Naive thymus-derived CD4-positive, alpha-beta T cell (primary cell): ENCODE measurements at places on chromosomes 2 and 18. TPM values are rescaled to one million over a fixed set of nuclear protein-coding genes. Genes with fewer than 3 reads are reported as not detected.
A peak's percentile ranks its signal among the peaks of the same experiment; 100 is the strongest.

Gene VAMP5
- total RNA-seq = 25.6 TPM

GRCh38 chr2:150872756-150873395, 385.4 kb upstream of the RND3 start:
- DNase-seq = no peak

- no peak for DNase-seq
Measured at GRCh38 chr2:25379535-25379934, 37.8 kb upstream of the DNMT3A start.

GRCh38 chr2:6917071-6917760, at the start of gene RNF144A:
Gene RNF144A, plus strand, starts transcription at chr2:6917412. Its CDS starts 79,515 bp downstream, at chr2:6996927.
- DNase-seq = peak; percentile 89

GRCh38 chr2:68548396-68548795, 81.0 kb downstream of the APLF start:
- DNase-seq = no peak

DNA sequence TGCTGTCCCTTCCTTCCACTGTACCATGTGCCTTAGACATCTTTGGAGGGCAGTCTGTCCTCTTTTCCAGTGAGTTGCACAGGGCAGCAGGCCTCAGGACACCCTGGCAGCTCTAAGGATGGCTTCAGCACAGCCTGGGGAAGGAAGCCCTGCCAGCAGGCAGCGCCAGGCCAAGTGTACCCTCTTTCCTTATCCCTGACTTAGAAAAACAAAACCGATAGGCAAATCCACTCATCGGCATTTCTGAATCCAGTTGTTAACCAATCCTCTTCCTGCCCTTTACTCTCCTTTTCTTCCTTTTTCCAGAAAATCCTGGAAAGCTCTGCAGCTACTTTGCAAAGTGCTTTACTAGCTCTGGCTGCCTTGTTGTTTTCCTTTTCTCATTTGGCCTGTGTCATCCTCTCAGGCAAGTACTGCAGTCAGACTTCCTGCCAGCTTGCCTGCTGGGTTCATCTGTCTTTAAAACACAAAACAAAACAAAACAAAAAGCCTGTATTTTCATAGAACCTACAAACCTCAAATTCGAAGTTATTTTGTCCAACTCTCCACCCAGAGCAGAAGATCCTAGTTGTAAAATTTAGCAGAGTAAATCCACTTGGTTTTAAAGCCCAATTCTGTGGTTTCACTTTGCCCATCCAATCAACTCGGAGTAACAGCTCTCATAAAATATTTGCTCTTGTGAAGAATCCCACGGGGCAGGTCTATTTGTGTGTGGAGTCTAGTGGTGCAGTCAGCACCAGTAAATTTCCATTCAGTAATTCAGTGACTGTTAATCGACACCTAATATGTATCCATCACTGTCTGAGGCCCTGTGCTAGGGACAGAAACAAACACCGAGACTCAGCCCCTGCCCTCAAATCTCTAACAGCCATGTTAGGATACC, 45.2 kb downstream of the PCBP1 start:
- peak; percentile 63 for DNase-seq

DNA sequence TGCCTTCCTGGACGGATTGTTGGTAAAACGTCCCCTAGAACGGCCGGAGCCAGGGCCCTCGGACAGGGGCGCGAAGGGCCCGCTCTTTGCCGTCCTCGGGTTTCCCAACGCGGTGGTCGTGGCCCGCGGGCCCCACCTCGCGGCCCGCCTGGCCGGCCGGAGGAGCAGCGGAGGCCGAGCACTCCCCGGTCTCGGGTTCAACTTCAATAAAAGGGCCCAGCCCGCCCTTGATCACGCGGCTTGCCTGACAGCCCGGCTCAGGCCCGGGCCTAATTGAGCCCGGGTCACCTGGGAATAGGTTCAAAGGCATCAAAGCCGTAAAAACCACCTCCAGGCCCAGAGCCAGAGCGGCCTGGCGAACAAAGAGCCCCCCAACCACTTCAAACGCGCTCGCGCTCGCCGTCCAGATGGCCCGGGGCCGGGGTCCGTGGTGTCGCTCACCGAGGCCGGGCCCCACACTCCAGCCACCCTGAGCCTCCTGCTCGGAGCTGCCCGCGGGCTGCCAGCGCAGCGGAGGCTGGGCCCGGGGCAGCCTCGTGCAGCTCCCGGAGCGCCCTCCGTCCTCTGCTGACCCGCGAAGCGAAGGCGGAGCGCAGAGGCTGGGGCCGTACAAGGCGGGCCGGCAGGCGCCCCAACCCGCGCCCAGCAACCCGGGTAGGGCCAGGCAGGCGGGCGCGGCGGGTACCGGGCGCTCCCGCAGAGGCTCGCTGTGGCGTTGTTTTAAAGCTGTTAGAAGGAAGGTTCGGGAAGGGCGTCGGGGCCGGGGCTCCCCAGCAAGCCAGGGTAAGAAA, 1.1 kb upstream of the TWIST2 start:
- DNase-seq = no peak

GRCh38 chr2:101300836-101301235, 7.7 kb downstream of the RNF149 start:
- no peak for DNase-seq

DNA sequence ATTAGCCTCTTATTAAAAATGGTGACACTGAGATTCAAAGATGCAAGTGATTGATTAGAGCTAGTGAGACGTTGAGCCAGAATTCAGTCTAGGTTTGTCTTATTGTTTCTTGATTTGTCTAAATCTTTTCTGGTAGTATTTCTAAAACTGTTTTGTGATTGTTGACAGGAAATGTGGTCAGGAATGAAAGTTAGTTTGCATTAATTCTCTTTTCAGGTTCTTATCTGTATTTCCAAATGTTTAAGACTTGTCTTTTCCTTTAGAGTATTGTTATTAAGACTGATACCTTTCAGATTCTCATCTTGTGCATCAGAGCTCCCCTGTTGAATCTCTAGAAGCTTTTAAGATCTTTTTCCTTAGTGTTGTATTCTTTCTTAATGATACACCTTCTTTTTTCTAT, 89.3 kb downstream of the MBD5 start:
- DNase-seq = no peak

Gene FOXI3
- not detected for total RNA-seq

- no peak for DNase-seq
Measured at GRCh38 chr2:63819765-63820717, 21.7 kb upstream of the UGP2 start.

DNA sequence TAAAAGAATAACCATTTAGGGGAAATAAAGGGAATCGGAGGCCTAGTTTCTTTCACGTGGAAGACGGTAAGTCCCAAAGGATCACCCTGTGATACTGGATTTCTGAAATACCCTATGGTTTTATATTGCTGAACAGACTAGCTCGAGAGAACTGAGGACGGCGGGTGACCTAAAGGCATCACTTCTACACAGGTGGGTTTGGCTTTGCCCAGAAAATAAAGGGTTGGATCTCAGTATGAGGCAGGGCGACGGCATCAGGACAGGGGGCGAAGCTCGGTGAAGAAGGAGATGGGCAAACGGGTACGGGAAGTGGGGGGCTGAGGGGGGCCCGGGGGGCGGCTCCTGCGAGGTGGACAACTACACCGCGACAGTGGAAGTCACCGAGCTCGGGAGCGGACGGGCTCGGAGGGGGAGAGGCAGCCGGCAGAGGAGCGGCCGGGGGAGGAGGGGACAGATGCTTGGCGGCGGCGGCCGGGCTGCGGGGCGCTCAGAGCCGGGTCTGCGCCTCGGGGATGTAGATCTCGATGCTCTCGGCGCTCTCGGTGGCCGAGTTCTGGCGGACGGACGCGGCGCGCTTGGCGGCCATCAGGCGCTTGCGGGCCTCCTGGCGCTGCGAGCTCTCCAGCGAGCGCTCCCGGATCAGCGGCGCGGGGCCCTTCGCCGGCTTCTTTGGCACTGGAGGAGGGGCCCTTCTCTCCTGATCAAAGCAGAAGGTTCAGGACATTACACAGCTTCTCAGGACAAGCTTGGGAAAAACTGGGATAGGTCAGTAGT, 48.9 kb downstream of the TGIF1 start:
- no peak for DNase-seq

DNA sequence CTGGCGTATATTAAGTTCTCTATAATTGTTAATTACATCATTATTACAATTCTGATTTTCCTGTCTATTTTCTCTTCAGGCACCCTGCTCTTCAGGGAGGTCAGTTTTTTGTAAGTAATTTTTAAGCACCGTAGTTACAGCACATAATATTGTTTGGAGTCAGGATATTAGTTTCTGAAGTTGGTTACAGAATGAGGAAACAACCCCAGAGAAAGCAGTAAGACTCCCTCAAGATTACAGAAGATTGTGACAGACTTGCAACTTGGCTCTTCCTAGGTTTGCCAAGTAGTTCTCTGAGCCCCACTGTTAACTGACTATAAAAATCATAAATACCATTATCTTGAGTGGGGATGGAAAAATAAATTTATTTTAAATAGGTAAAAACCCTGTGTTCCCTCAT, 921 bp downstream of the RPE start:
- no peak for DNase-seq

DNA sequence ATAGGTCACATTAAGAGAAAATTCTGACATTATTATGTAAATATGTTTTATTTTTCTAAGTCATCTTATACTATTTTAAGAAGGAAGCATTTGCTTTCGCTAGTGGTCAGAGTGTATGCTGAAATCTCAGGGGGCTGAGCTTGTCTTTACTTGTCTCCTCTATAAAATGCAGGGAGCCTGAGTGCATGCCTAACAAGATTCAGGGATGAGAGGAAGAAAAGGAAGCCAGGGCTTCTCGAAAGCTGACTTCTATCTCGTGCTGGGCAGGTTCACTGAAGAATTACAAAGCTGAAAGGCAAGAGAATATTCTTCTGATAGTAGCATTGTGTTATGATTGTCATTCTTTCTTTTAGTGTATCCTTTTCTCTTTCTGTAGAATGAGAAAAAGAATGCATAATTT, 467.4 kb downstream of the SOX11 start:
- DNase-seq = no peak

DNA sequence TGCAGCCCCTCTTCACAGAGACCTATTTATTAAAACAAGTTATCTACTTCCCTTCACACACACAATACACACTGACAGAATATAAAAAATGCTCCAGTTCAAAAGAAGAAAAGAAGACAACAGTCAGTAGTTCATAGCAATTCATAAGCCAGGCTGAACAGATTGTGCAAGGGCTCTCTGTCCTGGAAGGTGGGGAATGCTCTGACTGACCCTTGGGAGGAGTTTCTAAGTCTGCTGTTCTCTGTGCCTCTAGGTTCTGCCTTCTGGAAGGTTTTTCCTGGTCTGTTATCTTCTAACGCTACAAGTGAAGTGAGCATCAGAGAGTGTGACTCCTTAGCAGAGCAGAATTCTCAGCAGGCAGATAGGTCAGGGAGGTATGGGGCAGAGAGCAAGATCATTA, 35.7 kb downstream of the SP3 start:
- no peak for DNase-seq

- no peak for DNase-seq
Measured at GRCh38 chr18:43606795-43607194, 329.5 kb upstream of the SYT4 start.

GRCh38 chr2:79000008-79000576, 25.4 kb upstream of the REG3G start:
- no peak for DNase-seq

DNA sequence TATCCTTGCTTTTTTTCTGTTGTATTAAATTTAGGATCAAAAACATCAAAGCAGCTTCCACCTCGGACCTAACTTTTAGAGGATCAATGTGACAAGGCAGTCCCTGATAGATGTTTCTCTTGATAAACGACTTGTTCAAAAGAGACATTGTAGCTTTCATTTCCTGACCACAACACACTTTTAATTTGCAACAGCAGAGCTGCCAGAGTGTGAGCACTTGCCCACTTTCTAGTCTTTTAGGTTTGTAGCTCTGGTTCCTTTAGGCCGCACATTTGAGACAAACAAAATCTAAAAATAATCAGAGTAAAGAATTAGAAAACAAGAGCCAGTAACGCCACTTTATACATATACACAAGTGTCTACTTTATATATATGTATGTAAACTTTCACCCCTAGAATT, 3.1 kb downstream of the FIGN start:
- no peak for DNase-seq

GRCh38 chr18:2444201-2444875, 127.0 kb downstream of the METTL4 start:
- no peak for DNase-seq

GRCh38 chr18:55073834-55074233, 114.6 kb upstream of the CCDC68 start:
- DNase-seq = no peak

DNA sequence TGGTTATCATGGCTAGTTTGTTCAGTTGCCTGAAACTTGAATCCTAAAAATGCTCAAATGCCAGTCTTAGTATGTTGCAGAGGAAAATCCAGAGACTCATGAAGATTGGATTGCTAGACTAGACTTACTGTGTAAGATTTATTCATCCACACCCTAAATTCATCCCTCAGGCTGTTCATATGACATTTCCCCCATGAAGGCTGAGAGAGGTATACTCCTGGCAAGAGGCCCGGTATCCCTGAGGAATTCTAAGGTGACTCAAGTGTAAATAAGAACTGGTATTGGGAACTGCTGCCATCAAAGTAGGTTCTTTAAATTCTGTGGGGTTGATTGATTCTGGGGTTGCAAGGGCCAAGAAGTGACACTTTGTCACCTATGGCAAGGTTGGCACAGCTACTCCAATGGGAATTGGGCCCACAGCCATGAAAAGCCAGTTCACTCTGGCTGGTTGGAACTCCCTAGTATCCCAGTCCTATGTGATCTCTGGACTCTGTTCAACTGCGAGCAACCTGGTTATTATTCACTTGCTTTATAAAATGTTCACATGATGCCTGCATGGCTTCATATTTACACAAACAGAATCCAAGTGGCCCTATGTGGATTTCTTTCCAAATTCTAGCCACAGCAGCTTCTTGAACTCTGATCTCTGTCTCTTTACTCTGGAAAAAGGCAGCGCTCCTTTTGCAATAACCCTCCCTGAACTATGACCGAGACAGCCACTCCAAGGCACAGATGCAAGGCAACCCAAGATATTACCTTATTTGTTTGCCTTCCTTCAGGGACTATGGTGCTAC, 429.1 kb downstream of the CBLN2 start:
- DNase-seq = no peak

GRCh38 chr2:233140077-233140585, 80.0 kb downstream of the INPP5D start:
- DNase-seq = no peak

Gene CNGA3
- total RNA-seq = not detected in 2 replicates

GRCh38 chr2:130976591-130977237, 116.5 kb downstream of the FAM168B start:
- no peak for DNase-seq

Gene CD207
- total RNA-seq = not detected

- DNase-seq = no peak
Measured at GRCh38 chr2:1685957-1686783, 58.1 kb downstream of the PXDN start.

- DNase-seq = no peak
Measured at GRCh38 chr18:57954935-57955334, 89.1 kb upstream of the NEDD4L start.

Gene CLEC4F
- not detected for total RNA-seq

GRCh38 chr2:161243905-161244304, 64.3 kb upstream of the PSMD14 start:
- DNase-seq = no peak

Gene SLC30A3
- total RNA-seq = not detected

- DNase-seq = no peak
Measured at GRCh38 chr2:105032476-105032875, 5.4 kb upstream of the MRPS9 start.

Gene DOK6
- total RNA-seq = not detected

- DNase-seq = no peak
Measured at GRCh38 chr2:118078734-118079133, 9.5 kb upstream of the INSIG2 start.

Gene UGT1A10
- total RNA-seq = not detected

- DNase-seq = no peak
Measured at GRCh38 chr2:143603035-143603655, 473.9 kb downstream of the ARHGAP15 start.

Gene CCDC150
- 1.0 TPM for total RNA-seq

Gene LOXL3
- total RNA-seq = 0.51 TPM

- no peak for DNase-seq
Measured at GRCh38 chr2:130899306-130899705, 62.6 kb downstream of the ARHGEF4 start.

Gene DYSF
- total RNA-seq = 4.0 TPM
